Germinal center (tissue), 1 donor: ENCODE measurements at places on chromosomes 2 and 18.

- no peak for DNase-seq
Observed at GRCh38 chr18:183769-184168, 25.4 kb downstream of the USP14 start.

- no peak for DNase-seq
Observed at GRCh38 chr2:190635781-190636180, 13.1 kb upstream of the NAB1 start.

DNA sequence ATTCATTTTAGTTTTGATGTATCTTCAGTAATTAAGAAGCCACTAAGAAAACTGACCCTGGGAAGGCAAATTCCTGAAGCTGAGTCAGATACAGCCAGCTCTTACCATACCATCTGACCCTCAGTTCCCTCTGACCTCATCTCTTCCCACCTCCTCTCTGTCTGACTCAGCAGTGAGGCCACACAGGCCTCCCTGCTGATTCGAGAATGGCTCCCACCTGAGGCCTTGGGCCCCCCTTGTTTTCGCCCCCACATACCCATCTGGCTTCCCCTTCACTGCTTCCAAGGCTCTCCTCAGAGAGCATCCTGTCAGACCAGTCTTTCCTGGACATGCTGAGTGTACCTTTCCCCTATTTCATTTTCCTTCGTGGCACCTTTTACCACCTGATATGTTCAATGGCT, 71.0 kb upstream of the CYP1B1 start:
- no peak for DNase-seq

GRCh38 chr2:176679061-176679669, 409.9 kb downstream of the MTX2 start:
- DNase-seq: no peak

GRCh38 chr18:58044370-58045241, 580 bp downstream of the NEDD4L start:
- peak; percentile 38 for DNase-seq

- DNase-seq: no peak
Observed at GRCh38 chr2:198173242-198173641, 368.8 kb downstream of the PLCL1 start.
